Small intestine (tissue), 16 donors: ENCODE measurements at places on chromosomes 5 and 9. TPM values are rescaled to one million over a fixed set of nuclear protein-coding genes. Genes with fewer than 3 reads are reported as not detected.

DNA sequence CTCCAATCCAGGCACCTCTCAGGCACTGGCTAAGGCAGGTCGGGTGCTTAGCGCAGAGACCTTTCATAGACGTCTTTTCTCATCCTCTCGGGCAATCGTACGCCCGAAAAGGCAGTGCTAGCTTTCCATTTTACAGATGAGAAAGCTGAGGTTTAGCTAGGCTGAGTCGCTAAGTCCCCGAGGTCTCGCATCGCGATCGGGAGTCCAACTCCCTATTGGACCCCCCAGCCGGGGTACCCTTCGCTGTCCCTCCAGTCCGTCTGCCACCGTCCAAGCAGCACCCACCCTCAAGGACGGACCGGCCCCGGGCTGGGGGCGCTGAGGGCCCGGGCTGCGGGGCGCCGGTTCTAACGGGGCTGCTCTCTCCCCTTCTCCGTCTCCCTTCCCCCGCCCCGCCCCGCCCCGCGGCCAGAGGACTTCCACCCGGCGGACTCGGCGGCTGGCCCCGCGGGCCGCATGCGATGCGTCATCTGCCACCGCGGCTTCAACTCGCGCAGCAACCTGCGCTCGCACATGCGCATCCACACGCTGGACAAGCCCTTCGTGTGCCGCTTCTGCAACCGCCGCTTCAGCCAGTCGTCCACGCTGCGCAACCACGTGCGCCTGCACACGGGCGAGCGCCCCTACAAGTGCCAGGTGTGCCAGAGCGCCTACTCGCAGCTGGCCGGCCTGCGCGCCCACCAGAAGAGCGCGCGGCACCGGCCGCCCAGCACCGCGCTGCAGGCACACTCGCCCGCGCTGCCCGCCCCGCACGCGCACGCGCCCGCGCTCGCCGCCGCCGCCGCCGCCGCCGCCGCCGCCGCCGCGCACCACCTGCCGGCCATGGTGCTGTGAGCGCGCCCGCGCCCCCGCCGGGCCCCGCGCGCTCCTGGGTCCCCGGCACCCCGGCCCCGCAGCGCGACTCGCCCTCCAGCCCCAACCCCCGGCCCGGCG lies 12.5 kb upstream of the EXOSC2 start:
- peaks cover 33% of the 10 kb centered on the region for H3K27me3 ChIP-seq
- H3K27ac ChIP-seq, result peak overlapping the region; percentile 22
- DNase-seq, result peak; percentile 95
- H3K4me1 ChIP-seq, result no peaks in the 10 kb centered on the region
- no peaks in the 10 kb centered on the region for H3K36me3 ChIP-seq

GRCh38 chr9:106697750-106698502 lies 165.0 kb upstream of the ZNF462 start:
- H3K4me3 ChIP-seq, result no peak overlapping the region
- no peaks in the 10 kb centered on the region for H3K36me3 ChIP-seq
- peak; percentile 18 for DNase-seq

GRCh38 chr5:119385136-119385535 lies 29.3 kb downstream of the TNFAIP8 start:
- no peaks in the 10 kb centered on the region for H3K36me3 ChIP-seq
- H3K4me3 ChIP-seq, result no peak overlapping the region
- no peak for DNase-seq
- no peak overlapping the region for H3K27ac ChIP-seq
- H3K27me3 ChIP-seq, result no peaks in the 10 kb centered on the region

GRCh38 chr5:89241186-89241585 lies 358.2 kb upstream of the MEF2C start:
- H3K27me3 ChIP-seq, result no peaks in the 10 kb centered on the region
- no peak overlapping the region for H3K4me3 ChIP-seq
- no peaks in the 10 kb centered on the region for H3K4me1 ChIP-seq
- H3K27ac ChIP-seq, result no peak overlapping the region
- no peak for DNase-seq

- no peak overlapping the region for H3K27ac ChIP-seq
- H3K4me1 ChIP-seq, result no peaks in the 10 kb centered on the region
- no peaks in the 10 kb centered on the region for H3K36me3 ChIP-seq
- peaks cover 3% of the 10 kb centered on the region for H3K27me3 ChIP-seq
- DNase-seq, result no peak
Measured at GRCh38 chr5:176167800-176168199, 70.4 kb upstream of the SIMC1 start.

DNA sequence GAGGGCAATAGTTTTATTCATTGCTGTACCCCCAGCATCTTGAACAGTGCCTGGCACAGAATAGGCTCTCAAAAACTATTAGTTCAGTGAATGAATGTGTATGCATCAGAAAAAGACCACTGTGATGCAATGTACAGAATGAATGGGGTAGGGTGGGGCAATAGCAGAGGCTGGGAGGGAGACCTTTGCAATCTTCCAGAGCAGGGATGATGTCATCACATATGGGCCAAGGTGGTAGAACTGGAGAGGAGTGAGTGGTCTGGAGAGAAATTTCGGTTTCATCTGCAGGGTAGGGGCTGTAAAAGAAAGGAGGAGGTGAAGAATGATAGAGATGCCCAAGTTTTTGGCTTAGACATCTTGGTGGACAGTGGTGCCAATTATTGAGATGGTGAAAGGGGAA lies 23.4 kb upstream of the ARAP3 start:
- no peaks in the 10 kb centered on the region for H3K36me3 ChIP-seq
- DNase-seq, result no peak
- H3K27ac ChIP-seq, result no peak overlapping the region

DNA sequence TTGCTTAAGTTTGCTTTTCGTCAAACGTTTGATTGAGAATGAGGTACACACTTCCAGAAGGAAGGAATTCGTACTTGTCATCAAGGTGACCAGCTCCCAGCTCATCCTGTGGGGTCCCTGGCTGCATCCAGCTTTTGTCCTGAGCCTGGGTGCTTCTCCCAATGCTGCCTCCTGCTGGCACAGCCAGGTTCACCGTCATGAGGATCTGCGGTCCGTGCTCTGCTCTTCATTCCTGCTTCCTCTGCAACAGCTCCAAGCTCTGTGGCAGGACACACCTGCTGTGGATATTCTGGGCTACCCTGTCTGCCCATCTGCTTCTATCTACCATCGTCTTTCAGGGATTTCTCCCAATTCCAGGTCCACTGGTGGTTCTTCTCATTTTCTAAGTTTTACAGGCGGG lies 13.3 kb upstream of the UBE2QL1 start:
- no peak overlapping the region for H3K4me3 ChIP-seq
- DNase-seq, result peak; percentile 30
- H3K27me3 ChIP-seq, result peaks cover 8% of the 10 kb centered on the region
- no peak overlapping the region for H3K27ac ChIP-seq

DNA sequence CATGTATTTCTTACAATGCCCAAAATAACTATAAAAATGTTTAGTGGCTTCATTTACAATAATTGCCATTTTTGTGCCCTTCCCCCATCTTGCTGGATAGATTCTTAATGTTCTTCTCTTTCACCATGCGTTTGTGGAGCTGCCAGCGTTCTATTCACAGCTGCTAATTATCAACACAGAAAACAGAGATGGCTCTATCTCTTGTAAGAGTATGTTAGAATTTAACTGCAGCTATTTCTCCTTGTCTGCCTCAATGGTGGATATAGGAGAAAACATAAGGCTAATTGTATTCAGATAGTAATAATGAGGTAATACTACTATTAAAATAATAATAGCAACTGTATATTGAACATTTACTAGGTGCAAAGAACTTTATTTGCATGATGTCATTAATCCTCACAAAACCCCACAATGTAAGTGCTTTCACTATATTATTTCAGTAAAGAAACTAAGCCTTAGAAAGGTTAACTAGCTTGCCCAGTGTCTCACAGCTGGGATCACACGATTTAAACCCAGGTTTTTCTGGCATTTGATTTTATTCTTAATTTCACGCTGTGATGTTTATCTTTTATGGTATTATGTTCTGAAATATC lies 50.1 kb downstream of the JAKMIP2 start:
- H3K4me3 ChIP-seq, result no peak overlapping the region
- DNase-seq, result no peak
- H3K36me3 ChIP-seq, result no peaks in the 10 kb centered on the region
- no peak overlapping the region for H3K27ac ChIP-seq

DNA sequence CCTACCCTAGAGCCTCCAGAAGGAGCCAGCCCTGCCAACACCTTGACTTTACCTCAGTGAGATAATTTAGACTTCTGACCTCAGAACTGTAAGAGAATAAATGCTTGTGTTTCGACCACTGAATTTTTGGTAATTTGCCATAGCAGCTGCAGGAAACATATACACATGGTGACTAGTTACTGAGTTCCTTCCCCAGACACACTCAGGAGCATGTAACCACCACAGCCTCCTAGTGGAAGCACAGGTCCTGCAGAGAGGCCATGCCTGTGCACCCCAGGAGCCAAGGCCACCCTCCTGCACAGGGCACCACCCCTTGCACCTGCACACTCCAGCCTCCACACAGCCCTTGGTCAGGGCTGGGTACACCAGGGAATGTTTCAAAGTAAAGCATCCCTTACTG lies 7.6 kb upstream of the CAMSAP1 start:
- no peak for DNase-seq
- peaks cover 35% of the 10 kb centered on the region for H3K36me3 ChIP-seq
- no peak overlapping the region for H3K4me3 ChIP-seq
- no peaks in the 10 kb centered on the region for H3K27me3 ChIP-seq
- no peaks in the 10 kb centered on the region for H3K4me1 ChIP-seq

DNA sequence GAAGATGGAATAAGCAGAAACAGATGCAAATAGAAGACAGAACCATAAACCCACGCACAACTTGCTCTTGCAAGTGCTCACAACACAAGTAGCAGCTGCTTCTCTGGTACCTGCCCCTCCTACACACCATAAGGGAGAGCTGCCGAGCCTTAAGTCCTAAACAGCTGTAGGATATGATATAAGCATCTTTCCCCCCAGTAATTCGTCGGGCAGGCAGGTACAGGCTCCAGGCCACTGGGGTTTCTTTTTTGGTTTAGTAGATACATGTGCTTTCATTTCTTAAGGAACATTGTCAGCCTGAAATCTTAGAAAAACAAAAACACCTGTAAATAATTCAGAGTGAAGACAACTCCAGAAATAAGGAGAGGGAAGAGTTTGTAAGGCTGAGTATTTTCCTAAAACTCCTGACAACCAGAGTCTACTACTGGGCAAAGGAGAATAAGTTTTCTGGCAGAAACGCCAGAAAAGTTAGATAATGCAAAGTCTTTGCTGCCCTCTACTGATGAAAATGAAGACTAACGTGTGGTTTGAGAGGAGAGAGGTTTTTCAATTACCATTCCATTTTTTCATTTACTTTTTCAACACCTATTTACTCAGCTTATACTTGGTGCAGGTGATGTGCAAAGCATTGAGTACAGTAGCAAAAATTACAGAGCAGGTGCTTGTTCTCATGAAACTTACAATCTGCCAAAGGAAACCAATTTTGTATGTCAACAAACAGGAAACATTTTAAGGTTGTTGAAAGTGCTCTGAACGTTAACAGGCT lies 20.1 kb upstream of the TCERG1 start:
- H3K36me3 ChIP-seq, result no peaks in the 10 kb centered on the region
- DNase-seq, result peak; percentile 54
- no peak overlapping the region for H3K27ac ChIP-seq

DNA sequence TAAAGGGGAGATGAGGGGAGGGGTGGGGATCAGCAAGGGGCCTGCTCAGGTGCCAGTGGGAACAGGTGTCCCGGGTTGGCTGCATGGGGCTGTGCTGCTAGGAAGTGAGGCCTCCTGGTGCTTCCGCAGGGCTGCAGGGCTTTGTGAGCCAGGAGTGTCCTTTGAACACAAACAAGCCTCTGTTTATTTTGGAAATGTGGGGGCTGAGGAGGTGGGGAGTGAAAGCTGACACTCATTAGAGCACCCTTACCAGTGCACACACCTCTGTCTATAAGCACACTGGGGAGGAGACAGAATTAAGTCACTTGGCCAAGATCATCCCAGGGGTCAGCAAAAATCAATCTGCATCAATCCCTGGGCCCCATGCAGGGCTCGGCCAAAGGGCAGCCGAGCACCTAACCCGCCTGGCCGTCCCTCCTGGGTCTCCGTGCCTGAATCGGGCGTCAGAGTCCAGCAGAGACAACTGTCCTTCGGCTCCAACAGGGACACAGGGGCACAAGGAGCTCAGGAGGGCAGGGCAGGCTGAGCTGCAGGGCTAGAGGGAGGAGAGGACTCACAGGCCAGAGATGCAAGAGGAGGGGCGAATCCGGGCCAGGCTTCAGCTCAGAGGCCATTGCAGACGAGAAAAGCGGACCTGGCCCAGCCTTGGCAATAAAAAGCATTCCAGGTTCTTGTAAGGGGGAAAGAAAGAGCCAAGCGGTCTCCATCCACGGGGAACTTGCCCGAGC lies 99.8 kb downstream of the VAV2 start:
- no peak overlapping the region for H3K4me3 ChIP-seq
- H3K36me3 ChIP-seq, result no peaks in the 10 kb centered on the region
- DNase-seq, result peak; percentile 59
- H3K27ac ChIP-seq, result peak overlapping the region; percentile 70
- no peaks in the 10 kb centered on the region for H3K27me3 ChIP-seq
- H3K4me1 ChIP-seq, result peaks cover 2% of the 10 kb centered on the region

DNA sequence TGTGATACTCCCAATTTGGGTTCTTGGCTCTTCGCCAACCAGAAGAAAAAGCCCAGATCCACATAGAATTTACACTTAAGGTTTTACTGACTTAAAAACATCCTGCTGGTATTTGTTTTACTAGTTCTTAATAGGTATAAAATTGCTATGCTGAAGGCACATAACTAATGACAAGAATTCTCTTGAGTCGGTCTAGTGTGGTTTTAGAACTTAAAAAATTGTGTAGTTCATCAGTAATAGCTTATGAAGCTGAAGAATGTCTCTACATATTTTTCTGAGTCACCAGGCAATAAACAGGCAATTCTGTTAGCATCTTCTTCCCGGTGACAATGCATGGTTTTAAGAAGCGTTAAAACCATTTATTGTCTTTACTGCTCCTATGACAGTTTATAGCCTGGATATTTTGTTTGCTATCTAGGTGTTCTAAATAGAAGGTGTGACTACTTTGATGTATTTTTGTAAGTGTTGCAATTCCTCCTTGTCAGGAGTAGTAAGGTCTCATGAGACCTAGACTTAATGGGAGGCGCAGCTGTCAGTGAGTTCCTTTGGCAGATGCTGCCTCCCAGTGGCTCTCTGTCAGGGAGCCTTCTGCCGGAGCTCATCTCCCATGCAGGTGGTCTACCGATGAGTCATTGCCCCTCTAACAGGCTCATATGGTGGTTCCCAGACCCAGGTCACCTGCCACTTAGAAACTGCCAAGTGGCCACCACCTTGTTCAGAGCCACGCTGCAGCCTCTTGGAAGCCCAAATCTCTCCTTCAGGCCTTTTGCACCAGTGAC lies 173.8 kb downstream of the MAST4 start:
- no peaks in the 10 kb centered on the region for H3K4me1 ChIP-seq
- no peaks in the 10 kb centered on the region for H3K36me3 ChIP-seq
- no peak overlapping the region for H3K27ac ChIP-seq
- no peak overlapping the region for H3K4me3 ChIP-seq

GRCh38 chr5:173531863-173532262 lies 84.6 kb downstream of the BOD1 start:
- H3K36me3 ChIP-seq, result no peaks in the 10 kb centered on the region
- no peaks in the 10 kb centered on the region for H3K4me1 ChIP-seq
- no peaks in the 10 kb centered on the region for H3K27me3 ChIP-seq
- H3K27ac ChIP-seq, result no peak overlapping the region

The DMRT2 gene
- 0.10 TPM for polyA plus RNA-seq

The INSL4 gene
- not detected for polyA plus RNA-seq

The SLC25A2 gene
- polyA plus RNA-seq, result not detected

The FAT2 gene
- 0.49 TPM for polyA plus RNA-seq
